Caco-2 (cell line): ENCODE measurements at places on chromosomes 1 and 21.

GRCh38 chr1:38812981-38813380, 46.6 kb downstream of the RRAGC start:
- H3K36me3 ChIP-seq: no peaks in the 10 kb centered on the region
- no peaks in the 10 kb centered on the region for H3K27me3 ChIP-seq
- H3K4me1 ChIP-seq: no peaks in the 10 kb centered on the region
- DNase-seq: no peak
- H3K4me3 ChIP-seq: no peak overlapping the region

DNA sequence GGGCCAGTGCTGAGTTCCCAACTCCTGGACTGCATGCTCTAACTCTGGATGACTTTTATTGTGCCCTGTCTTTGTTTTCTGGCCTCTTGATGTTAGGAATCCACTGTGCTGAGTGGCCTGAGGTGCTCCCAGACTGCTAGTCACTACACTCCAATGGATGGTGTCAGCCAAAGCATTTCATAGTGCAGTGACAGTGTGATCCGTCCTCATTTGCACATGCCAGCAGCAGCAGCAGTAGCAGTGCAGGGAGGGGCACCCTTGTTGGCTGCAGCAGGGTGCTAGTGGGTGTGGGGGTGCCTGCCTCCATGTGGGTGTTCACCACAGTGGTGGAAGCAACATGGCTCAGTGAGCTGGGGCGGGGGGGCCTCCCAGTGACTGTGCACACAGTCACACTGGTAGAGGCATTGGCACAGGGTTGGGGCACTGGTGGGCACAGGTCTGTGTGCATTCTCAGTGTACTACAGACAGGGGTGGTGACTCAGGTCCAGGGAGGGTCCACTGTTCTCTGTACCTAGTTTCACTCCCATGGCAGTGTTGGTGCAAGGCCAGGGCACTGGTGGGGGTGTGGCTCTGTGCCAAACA, 214.0 kb downstream of the ZC3H11B start:
- DNase-seq: no peak
- H3K27me3 ChIP-seq: no peaks in the 10 kb centered on the region
- no peak overlapping the region for H3K27ac ChIP-seq
- no peaks in the 10 kb centered on the region for H3K36me3 ChIP-seq
- no peaks in the 10 kb centered on the region for H3K4me1 ChIP-seq
- no peak overlapping the region for H3K4me3 ChIP-seq

- DNase-seq: no peak
- no peaks in the 10 kb centered on the region for H3K27me3 ChIP-seq
- H3K36me3 ChIP-seq: no peaks in the 10 kb centered on the region
- H3K4me1 ChIP-seq: no peaks in the 10 kb centered on the region
- no peak overlapping the region for H3K27ac ChIP-seq
Measured at GRCh38 chr21:25987531-25987930, 183.0 kb downstream of the APP start.

GRCh38 chr1:228368801-228369607, 37.6 kb downstream of the TRIM11 start:
- no peak overlapping the region for H3K27ac ChIP-seq
- H3K27me3 ChIP-seq: no peaks in the 10 kb centered on the region
- H3K36me3 ChIP-seq: no peaks in the 10 kb centered on the region
- H3K4me1 ChIP-seq: peaks cover 22% of the 10 kb centered on the region
- DNase-seq: peak; percentile 32
- no peak overlapping the region for H3K4me3 ChIP-seq

GRCh38 chr1:222042120-222042519, 300.2 kb upstream of the DUSP10 start:
- H3K27me3 ChIP-seq: no peaks in the 10 kb centered on the region
- H3K4me1 ChIP-seq: no peaks in the 10 kb centered on the region
- H3K27ac ChIP-seq: no peak overlapping the region
- no peaks in the 10 kb centered on the region for H3K36me3 ChIP-seq
- no peak overlapping the region for H3K4me3 ChIP-seq

GRCh38 chr1:109904105-109904817, 6.4 kb upstream of the CSF1 start:
- no peaks in the 10 kb centered on the region for H3K4me1 ChIP-seq
- no peak overlapping the region for H3K4me3 ChIP-seq
- H3K27ac ChIP-seq: no peak overlapping the region
- H3K36me3 ChIP-seq: no peaks in the 10 kb centered on the region

DNA sequence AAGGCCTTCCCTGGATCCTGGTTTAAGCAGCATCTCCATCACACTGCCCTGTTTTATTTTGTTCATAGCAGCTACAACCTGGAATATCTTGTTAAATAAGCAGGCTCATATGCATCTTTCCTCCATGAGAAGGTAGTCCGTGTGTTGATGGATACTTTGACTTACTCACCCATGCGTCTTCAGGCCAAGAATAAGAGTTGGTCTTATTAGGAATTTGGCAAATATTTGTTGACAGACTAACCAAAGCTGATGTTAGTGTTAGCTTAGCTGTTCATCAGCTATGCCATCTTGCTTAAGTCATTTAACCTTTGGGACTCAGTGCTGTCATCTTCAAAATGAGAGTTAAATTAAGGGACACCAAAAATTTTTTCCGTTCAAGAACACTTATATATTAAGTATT, 59.2 kb downstream of the SASS6 start:
- H3K27ac ChIP-seq: no peak overlapping the region
- H3K4me1 ChIP-seq: no peaks in the 10 kb centered on the region
- H3K4me3 ChIP-seq: no peak overlapping the region
- DNase-seq: no peak
- no peaks in the 10 kb centered on the region for H3K27me3 ChIP-seq

GRCh38 chr1:28905921-28906666, 8.3 kb upstream of the EPB41 start:
- H3K27ac ChIP-seq: no peak overlapping the region
- no peaks in the 10 kb centered on the region for H3K36me3 ChIP-seq
- DNase-seq: no peak
- no peaks in the 10 kb centered on the region for H3K27me3 ChIP-seq
- no peaks in the 10 kb centered on the region for H3K4me1 ChIP-seq
- H3K4me3 ChIP-seq: no peak overlapping the region

GRCh38 chr1:27517301-27517700, 27.3 kb upstream of the WASF2 start:
- no peaks in the 10 kb centered on the region for H3K36me3 ChIP-seq
- H3K4me3 ChIP-seq: no peak overlapping the region
- no peak overlapping the region for H3K27ac ChIP-seq
- H3K4me1 ChIP-seq: peaks cover 40% of the 10 kb centered on the region

GRCh38 chr1:4127592-4128140, 227.6 kb upstream of the C1orf174 start:
- H3K27ac ChIP-seq: no peak overlapping the region
- H3K4me3 ChIP-seq: no peak overlapping the region
- no peaks in the 10 kb centered on the region for H3K27me3 ChIP-seq
- no peak for DNase-seq
- no peaks in the 10 kb centered on the region for H3K4me1 ChIP-seq

- no peak overlapping the region for H3K4me3 ChIP-seq
- no peaks in the 10 kb centered on the region for H3K4me1 ChIP-seq
- H3K27ac ChIP-seq: no peak overlapping the region
- no peaks in the 10 kb centered on the region for H3K36me3 ChIP-seq
- DNase-seq: no peak
Measured at GRCh38 chr1:58986996-58987767, 203.3 kb upstream of the JUN start.

GRCh38 chr21:28801906-28802305, 190.8 kb downstream of the LTN1 start:
- no peaks in the 10 kb centered on the region for H3K36me3 ChIP-seq
- DNase-seq: no peak
- H3K4me3 ChIP-seq: no peak overlapping the region
- H3K27me3 ChIP-seq: no peaks in the 10 kb centered on the region
- no peaks in the 10 kb centered on the region for H3K4me1 ChIP-seq

DNA sequence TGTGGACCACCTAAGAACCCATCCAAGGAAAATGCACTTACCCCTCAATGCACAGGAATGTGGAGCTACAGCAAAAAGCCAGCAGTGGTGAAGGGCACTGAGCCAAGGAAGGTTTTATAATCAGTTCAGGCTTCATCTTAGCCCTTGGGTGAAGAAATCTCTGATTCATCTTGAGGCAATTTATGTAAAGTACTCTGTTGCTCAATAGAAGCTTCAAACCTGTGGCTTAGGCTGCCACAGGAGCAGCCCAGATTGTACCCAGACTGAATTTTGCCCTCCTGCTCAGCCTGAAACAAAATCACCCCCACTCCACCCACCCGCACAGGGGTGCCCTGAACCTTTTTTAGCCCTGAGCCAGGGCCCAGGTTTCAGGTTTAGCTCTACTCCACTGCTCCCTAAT, at the start of gene S100A12:
TSS of gene S100A12 (minus strand) at position 111 of the 400 bp plus-strand sequence. CDS start 1,029 bp downstream, outside the sequence.
- DNase-seq: no peak
- no peaks in the 10 kb centered on the region for H3K27me3 ChIP-seq
- H3K36me3 ChIP-seq: no peaks in the 10 kb centered on the region
- H3K4me3 ChIP-seq: no peak within 1 kb of the TSS
- no peaks in the 10 kb centered on the region for H3K4me1 ChIP-seq

DNA sequence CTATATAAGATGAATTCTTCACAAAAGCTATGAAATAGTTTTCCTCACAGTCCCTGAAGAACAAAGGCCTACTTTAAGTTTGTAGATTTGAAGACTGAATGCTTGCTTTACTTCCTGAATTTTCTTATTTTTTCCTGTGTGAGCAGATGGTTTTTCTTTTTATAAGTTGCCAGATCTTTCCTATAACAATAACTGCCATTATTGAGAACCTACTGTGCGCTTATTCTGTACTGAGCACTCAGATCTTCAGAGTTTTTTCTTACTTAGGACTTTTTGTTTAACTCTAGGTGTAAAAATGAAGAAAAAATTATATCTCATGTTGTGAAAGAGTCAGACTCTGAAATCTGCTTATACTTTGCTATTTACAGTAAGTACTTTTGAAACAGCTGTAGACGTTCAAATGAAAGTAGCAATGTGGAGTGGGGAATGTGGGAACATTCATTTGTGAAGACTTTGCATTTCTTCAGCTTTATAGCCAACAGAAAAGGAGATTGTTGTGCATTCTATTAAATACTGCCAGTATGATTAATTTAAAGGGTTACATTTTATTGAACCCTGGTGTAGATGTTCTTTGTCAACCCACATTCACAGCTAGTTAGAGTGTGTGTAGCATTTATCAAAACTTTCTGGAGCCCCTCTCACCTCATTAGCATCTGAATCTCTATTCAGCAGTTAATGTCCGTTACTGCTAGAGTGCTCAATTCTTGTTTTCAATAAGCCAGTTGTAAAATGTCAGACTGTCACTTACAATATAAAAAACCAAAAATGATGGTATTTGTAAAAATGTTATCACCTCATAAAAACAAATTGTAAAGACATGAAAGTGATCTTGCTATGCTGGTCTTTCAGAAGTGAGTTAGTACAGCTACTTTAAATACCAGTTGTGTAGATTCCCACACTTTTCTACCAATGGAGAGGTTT, 29.0 kb downstream of the NFIA start:
- DNase-seq: no peak
- H3K27me3 ChIP-seq: no peaks in the 10 kb centered on the region
- H3K36me3 ChIP-seq: no peaks in the 10 kb centered on the region

DNA sequence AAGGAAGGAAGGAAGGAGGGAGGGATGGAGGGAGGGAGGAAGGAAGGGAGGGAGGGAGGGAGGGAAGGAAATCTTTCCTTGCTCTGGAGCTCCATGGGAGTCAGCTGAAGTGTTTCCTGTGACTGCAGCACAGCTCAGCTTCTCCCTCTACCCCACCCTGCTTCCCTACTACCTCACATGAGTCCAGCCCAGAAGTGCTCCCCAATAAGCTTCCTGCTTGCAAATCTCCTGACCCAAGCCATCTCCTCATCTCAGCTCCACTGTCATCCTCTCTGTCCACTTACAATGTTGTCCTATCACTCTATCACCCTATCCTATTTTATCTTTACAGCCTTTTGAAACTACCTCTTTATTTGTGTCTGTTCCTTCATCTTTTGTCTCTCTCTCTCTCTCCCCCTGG, 52.9 kb upstream of the SSBP3 start:
- H3K27me3 ChIP-seq: no peaks in the 10 kb centered on the region
- H3K27ac ChIP-seq: no peak overlapping the region
- no peak for DNase-seq
- no peak overlapping the region for H3K4me3 ChIP-seq

- H3K36me3 ChIP-seq: no peaks in the 10 kb centered on the region
- no peaks in the 10 kb centered on the region for H3K4me1 ChIP-seq
- no peak for DNase-seq
- H3K4me3 ChIP-seq: no peak overlapping the region
Measured at GRCh38 chr1:9890224-9890731, 19.8 kb downstream of the CTNNBIP1 start.

- no peaks in the 10 kb centered on the region for H3K36me3 ChIP-seq
- no peaks in the 10 kb centered on the region for H3K27me3 ChIP-seq
- peak overlapping the region; percentile 56 for H3K4me3 ChIP-seq
- no peak for DNase-seq
- peaks cover 4% of the 10 kb centered on the region for H3K4me1 ChIP-seq
- H3K27ac ChIP-seq: no peak overlapping the region
Measured at GRCh38 chr1:111737216-111738132, 1.7 kb downstream of the INKA2 start.

- no peak overlapping the region for H3K4me3 ChIP-seq
- H3K4me1 ChIP-seq: no peaks in the 10 kb centered on the region
- no peaks in the 10 kb centered on the region for H3K36me3 ChIP-seq
- no peak for DNase-seq
- H3K27ac ChIP-seq: no peak overlapping the region
Measured at GRCh38 chr1:226717256-226717909, 21.7 kb downstream of the ITPKB start.

GRCh38 chr21:41763996-41764395, 2.9 kb downstream of the RIPK4 start:
- no peaks in the 10 kb centered on the region for H3K36me3 ChIP-seq
- H3K27me3 ChIP-seq: no peaks in the 10 kb centered on the region
- peak overlapping the region; percentile 79 for H3K27ac ChIP-seq
- no peak for DNase-seq
- peak overlapping the region; percentile 6; the same call in 1 of the 2 replicates for H3K4me3 ChIP-seq
- H3K4me1 ChIP-seq: peaks cover 45% of the 10 kb centered on the region

DNA sequence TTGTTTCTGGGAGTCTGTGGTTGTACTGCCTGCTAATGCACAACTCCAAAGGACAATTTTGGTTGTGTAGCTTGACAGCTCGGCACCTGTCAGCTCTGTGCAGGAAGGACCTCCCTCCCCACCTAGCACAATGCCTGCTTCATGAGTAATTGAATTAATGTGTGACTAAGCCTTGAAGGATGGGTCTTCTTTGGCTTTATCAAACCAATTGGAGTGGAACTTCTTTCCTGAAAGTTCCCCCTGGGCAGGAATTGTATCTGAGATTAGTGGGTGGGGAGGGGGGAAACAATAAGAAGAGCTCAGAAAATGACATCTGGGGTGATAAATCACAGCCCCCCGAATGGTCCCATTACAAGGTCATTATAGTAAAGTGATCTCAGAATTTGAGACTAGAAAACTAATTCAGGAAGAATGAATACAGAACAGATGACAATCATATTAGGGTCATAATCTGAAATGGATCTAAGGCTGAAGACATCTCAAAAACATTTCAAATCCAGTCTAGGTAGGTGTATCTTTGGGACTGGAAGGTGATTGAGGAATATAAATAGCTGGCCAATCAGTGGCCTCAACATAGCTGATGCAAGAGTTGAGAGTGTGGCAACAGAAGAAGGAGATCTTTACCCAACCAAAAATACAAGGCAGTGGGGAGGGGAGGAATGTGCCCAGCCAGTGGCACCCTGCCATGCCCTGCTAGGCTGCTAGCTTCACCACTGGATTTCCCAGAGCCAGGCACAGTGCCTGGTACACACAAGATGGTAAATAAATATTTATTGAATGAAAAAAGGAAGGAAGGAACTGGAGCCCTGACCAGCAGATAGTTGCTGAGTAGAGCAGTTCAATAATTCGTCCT, 10.1 kb upstream of the SESN2 start:
- peak overlapping the region; percentile 98 for H3K27ac ChIP-seq
- peak; percentile 51 for DNase-seq
- H3K27me3 ChIP-seq: no peaks in the 10 kb centered on the region
- no peak overlapping the region for H3K4me3 ChIP-seq
